NCI-H2107 (cell line): ENCODE measurements at places on chromosomes 6 and 20.

GRCh38 chr6:166563805-166564204 lies 22.7 kb downstream of the RAMACL start:
- no peak for DNase-seq

GRCh38 chr6:152121910-152122309 lies 314.4 kb downstream of the ESR1 start:
- DNase-seq = no peak

DNA sequence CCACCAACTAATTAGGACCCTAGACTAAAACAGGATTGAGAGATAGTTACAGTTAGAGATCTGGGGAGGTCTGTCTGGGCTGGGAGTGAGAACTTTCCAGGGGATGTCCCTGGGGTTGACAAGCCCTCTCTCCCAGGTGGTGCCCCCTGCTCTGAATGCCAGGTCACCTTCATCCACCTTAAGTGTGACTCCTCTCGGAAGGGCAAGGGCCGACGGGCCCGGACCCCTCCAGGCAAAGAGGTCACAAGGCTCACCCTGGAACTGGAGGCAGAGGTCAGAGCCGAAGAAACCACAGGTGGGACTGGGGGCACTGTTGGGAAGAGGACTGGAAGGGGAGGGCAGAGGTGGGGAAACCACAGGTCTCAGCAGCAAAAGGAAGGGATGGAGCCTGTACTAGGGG lies 17.0 kb upstream of the ZNF76 start:
- no peak for DNase-seq

DNA sequence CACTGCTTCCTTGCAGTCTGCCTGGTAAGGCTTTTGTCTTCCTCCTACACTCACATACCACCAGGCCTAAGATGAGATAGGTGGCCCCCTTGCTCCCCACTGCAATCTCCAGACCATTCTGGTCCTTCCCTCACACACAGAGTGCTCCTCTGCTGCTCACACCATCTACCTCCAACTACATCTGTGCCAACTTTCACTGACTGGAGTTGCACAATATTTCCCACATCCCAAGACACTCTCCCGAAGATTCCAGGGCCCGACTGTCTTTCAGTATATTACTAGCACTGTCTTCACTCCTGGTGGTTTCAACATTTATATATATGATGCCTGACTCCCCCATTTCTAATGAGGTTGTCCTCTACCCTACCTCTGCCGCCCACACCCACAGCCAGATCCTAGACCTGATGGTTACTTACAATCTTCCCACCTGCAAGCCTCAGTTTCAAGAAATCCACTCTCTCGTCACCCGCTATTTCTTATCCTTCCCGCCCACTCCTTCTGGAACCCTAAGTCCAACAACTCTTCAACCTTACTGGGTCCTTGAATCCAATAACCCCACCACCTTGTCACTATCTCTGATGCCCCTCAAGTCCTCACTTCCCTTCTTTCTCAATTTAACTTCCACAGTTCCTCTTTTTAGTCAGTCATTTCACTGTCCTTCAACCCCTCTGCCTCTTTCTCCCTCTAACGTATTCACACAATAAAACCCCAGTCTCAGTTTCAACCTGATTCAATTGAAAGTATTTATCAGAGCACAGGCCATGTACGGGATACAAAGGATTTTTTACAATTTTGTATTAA lies 21.6 kb downstream of the RALGAPA2 start:
- no peak for DNase-seq

- DNase-seq = no peak
Observed at GRCh38 chr20:20266552-20266951, 101.4 kb upstream of the INSM1 start.

DNA sequence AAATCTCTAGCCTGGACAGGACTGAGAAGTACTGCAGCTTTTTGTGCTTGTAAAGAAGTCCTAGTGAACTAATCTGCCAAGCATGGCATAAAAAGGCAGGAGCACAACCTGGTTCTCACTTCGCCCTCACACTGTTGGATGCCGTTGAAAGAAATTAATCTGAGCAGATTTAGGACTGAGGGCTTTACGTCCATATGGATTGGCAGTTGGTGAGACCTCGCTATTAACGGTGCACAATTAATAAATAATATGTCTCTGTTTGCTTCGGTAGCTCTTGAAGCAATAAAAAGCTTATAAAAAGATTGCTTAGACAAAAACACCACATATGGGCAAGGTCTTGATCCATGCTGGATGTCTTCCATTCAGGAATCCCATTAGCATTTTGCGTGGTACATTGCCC lies 185.6 kb upstream of the EPHA7 start:
- no peak for DNase-seq

- DNase-seq = no peak
Observed at GRCh38 chr6:91166271-91167046, 579.6 kb upstream of the MAP3K7 start.

DNA sequence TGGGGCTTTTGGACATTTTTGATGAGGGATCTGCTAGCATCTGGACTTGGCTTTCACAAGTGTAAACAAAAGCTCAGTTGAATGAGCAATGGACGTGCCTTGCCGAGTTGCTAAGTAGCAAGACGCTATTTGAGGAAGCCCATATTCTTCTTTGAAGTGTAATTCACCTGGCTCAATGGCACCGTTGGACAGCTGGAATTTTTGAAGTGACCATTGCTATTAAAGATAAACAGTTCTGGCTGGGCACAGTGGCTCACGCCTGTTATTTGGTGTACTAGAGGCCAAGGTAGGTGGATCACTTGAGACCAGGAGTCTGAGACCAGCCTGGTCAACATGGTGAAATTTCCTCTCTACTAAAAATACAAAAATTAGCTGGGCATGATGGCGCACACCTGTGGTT lies 88.8 kb upstream of the SOX4 start:
- no peak for DNase-seq

GRCh38 chr20:10288954-10289646 lies 70.5 kb downstream of the SNAP25 start:
- no peak for DNase-seq

GRCh38 chr20:34445177-34446065 lies 70.8 kb upstream of the DYNLRB1 start:
- no peak for DNase-seq

DNA sequence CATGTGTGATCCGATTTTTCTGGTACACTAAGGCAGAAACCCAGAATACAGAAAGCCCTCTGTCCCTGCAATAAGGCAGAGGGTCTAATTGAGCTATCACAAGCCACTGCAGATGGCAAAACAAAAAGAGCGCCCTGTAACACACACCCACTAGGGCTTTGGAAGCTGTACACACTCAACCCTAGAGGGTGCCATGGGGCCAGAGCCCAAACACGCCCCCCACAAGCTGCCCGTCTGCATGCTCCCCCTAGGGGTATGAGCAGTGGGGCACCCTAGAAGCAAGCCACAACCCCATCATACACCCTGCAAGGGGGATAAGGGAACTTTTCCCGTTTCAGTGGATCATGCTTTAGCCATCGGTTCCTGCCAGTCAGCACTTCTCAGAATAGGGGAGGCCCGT lies 62.2 kb upstream of the PDE10A start:
- no peak for DNase-seq

DNA sequence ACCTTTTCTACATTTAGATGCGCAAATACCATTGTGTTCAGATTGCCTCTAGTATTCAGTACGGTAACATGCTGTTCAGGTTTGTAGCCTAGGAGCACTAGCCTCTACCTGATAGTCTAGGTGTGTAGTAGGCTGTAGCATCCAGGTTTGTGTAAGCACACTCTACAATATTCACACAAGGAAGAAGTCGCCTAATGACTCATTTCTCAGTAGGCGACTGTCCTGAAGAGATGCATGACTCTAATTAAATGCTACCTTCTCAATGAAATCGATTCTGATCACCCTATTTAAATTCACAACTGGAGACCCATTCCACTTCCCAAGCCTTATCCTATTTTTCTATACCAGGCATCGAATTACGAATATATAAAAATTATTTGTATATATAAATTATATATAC lies 1.3 kb downstream of the MCUR1 start:
- DNase-seq = no peak

GRCh38 chr6:40330301-40330721 lies 256.9 kb downstream of the LRFN2 start:
- no peak for DNase-seq

DNA sequence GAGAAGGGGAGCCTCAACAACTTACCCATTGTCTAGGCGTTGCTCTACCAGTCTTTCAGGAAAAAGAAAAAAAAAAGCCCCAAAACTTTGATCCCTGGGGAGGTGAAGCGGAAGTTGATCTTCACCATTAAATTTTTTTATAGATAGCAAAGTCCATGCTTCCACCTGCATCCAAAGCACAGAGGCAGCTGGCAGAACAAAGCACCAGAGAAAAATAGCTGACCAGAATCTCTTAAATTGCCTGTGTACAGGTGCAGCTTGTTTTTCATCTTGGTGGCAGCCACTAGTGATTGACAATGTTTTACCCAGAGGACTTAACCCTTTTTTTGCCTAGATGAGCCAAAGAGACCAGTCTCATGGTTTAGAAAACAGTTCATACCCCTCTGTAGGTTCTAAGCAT lies 86.0 kb downstream of the MYB start:
- no peak for DNase-seq

GRCh38 chr6:286681-287488 lies 5.4 kb upstream of the DUSP22 start:
- no peak for DNase-seq
